ENCODE measurements at places on chromosomes 16 and 17.
A peak's percentile ranks its signal among the peaks of the same experiment; 100 is the strongest.

DNA sequence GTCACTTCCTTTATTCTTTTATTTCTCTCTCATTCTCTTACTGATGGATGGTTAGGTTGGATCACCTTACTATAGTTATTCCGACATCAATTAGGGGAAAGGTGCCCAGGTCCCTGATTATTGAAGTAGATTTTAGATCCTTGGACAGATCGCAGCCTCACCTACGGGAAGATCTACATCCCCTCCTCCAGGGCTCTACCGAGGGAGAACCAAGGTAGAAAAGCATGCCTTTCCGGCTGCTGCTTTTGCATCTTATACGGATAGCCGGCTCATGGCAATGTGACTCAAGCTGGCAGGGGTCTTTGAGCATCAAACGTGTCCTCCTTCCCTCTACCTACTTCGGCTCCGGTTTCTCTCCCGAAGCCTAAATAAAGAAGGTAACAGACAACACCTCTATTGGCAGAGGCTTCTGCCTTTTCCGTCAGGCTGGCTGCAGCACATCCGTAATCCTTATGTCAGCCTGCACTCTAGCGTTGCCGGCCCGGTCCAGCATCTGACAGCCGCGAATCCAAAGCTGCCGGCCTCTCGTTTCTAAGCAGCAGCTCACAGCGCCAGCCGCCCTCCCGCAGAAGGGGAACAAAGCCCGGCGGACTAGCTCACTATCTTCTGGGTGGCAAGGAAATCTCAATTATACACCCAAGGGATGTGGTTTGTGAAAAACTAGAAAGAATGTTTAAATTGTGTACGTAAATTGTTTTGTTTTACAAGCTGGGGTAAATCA lies 46.9 kb downstream of the IRX6 start:
- no peak for DNase-seq

- no peak for DNase-seq
Observed at GRCh38 chr16:73976644-73977043, 320.0 kb upstream of the PSMD7 start.

- peak; percentile 48 for DNase-seq
Observed at GRCh38 chr16:23597003-23597756, 1.1 kb upstream of the NDUFAB1 start.

DNA sequence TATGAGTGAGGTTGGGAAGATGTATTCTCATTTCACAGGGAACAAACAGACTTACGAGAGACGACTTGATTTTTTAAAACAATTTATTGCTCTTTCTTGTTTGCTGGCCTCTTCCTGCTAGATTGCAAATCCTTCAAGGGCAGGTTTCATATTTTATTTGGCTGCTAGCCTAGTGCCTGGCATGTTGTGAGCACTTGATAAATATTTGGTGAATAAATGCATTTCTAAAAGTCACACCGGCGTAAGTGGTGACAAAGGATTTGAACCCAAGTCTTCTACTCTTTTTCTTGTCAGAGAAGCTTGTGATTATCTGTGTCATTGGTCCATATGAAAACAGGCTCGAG lies 1.4 kb downstream of the WWP2 start:
- no peak for DNase-seq

- no peak for DNase-seq
Observed at GRCh38 chr17:72387487-72387886, 266.7 kb downstream of the SOX9 start.

- DNase-seq, result no peak
Observed at GRCh38 chr16:89466920-89467319, 23.4 kb downstream of the ANKRD11 start.

GRCh38 chr16:63361032-63361624 lies 1324.9 kb upstream of the CDH8 start:
- peak; percentile 0 for DNase-seq

DNA sequence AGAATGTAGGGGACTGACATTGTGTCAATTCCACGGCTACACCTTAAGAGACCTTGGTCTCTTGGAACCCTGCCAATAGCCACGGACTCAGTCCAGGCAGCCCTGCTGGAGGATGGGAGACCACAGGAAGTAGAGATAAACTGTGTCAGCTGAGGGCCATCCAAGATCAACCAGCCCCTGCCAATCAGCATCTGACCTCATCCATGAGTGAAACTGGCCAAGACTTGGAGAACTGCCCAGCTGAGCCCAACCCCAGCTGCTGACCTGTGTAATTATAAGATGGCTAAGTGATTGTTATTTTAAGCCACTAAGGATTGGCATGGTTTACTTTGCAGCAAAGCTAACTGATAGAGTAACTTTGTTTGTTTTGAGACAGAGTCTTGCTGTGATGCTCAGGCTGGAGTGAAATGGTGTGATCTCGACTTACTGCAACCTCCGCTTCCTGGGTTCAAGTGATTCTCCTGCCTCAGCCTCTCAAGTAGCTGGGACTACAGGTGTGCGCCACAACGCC lies 13.3 kb upstream of the YWHAE start:
- DNase-seq, result no peak

Measured in GM12864 (cell line).